ENCODE measurements at places on chromosomes 7 and 10.

GRCh38 chr7:38817526-38817925 is 91.5 kb downstream of the VPS41 start:
- no peak for DNase-seq

DNA sequence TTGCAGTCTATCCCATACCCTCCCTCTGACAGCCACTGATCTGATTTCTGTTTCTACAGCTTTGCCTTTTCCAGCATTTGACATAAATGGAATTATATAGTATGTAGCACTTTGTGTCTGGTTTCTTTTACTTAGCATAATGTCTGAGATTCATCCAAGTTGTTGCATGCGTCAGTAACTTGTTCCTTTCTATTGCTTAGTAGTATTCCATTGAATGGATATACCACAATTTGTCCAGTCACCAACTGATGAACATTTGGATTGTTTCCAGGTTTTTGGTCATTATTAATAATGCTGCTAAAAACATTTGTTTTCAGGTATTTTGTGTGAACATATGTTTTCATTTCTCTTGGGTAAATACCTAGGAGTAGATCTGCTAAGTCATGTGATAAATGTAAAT is 6.5 kb upstream of the KIAA1549 start:
- no peak for DNase-seq

GRCh38 chr7:71846160-71846559 is 566.0 kb downstream of the CALN1 start:
- no peak for DNase-seq

GRCh38 chr7:164882-165660 is 27.3 kb upstream of the FAM20C start:
- DNase-seq, result no peak

GRCh38 chr10:53843736-53844362 is 957.2 kb downstream of the PCDH15 start:
- DNase-seq, result peak; percentile 35

- no peak for DNase-seq
These were observed 343.7 kb upstream of the AOAH start for GRCh38 chr7:37068038-37068437.

GRCh38 chr10:133033742-133034048 is 54.0 kb upstream of the ADGRA1 start:
- DNase-seq, result no peak

- DNase-seq, result no peak
These were observed 18.4 kb downstream of the CREB3L2 start for GRCh38 chr7:137983323-137984008.

GRCh38 chr7:73612598-73613269 is 11.6 kb downstream of the MLXIPL start:
- no peak for DNase-seq

DNA sequence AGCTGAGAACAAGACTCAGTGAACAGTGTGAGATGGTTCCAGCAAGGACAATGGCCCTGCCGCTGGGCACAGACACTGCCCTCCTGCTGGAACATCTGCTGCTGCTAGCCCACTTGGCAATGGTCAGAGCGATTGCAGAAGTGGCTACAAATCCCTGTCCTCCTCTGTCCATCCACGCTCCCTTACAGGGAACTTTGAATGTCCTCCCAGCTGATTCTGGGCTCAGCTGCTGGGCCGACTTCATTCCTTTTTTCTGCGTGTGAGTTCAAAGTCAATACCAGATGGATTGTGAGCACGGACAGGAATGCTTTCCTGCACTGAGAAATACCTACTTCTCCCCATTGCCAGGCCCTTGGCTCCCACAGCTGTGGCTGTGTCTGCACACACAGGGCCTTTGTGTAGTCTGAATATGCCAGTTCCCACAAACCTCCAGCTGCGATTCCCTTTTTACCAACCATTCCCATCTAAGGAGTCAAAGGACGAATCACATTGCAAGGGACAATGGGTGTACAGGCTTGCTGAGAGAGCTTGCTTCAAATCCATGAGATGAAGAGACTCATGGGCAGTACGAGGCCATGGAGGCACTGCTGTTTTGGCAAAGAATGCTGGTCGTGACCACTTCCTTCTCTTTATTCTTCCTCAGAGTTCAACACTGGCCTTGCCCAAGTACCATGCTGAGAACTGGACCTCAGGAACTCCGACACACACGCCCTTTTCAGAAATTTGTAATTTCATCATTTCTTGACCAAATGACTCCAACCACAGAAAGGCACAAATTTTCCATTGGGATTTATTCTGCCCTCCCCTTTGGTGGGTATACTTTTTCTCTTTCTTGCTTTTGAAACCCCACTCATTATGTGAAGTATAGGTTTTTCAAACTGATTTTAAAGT is 44.2 kb downstream of the BPGM start:
- DNase-seq, result no peak

- DNase-seq, result peak; percentile 29
These were observed 22.7 kb downstream of the DYNC1I1 start for GRCh38 chr7:95794917-95795515.

- DNase-seq, result peak; percentile 27
These were observed 43.6 kb downstream of the NSUN6 start for GRCh38 chr10:18607503-18608378.

DNA sequence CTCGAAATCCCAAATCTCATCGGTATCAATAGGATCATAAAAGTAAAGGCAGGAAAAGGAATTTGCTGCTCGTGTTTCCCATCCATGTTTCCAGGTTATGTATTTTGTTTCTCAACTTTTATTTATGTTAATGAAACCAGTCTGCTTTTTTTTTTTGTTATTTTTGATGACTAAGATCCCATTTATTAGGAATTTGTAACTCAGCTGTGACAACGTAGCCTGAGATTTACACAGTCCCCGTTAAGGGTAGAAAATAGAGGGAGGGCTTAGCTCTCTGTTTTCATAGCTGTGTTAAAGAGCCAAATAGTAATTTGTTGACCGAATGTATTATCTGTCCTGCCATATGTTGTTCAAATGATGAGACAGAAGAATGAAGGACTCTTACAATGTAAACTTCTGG is 164.0 kb downstream of the MGMT start:
- DNase-seq, result no peak

Measured in HAP-1 (cell line).